CD4-positive, alpha-beta T cell treated with Interleukin-17A for 4 hours (primary cell): ENCODE measurements at places on chromosomes 2 and 18.

GRCh38 chr2:224875841-224876240 lies 159.7 kb upstream of the CCDC195 start:
- DNase-seq: no peak

DNA sequence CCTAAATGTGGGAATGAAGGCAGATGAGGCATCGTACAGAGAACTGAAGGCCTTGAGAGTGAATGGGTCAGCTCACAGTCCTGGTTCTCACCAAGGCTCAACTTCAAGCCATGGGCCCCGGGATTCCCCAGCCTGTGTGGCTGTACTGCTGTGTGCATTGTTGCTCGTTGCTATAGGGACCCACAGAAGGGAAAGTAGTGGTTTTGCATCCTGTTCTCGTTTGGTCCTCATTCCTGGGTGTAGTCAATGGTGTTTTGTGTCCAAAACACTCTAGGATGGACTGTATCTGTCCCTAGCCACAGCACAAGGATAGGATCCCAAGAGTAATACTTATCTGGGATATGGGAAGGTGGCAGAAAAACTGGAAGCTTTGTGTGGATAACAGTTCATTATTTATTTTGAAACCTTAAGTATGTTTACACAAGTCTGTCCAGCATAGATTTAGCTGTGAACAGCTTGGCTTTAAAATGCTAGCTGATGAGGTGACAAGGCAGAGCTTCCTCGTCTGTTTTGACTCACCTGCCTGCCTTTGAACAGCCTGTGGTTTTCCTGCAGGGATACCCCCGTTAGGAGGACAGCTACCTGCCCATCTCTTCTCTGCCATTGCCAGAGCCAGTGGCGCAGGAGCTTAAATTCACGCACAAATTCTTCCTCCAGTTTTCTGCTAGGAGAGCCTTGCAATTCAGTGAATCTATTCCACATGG lies 85.0 kb downstream of the WDSUB1 start:
- no peak for DNase-seq

GRCh38 chr2:208384637-208385036 lies 22.0 kb upstream of the PTH2R start:
- DNase-seq: no peak

- peak; percentile 66 for DNase-seq
These were observed 69.9 kb downstream of the ODC1 start for GRCh38 chr2:10378189-10378588.

DNA sequence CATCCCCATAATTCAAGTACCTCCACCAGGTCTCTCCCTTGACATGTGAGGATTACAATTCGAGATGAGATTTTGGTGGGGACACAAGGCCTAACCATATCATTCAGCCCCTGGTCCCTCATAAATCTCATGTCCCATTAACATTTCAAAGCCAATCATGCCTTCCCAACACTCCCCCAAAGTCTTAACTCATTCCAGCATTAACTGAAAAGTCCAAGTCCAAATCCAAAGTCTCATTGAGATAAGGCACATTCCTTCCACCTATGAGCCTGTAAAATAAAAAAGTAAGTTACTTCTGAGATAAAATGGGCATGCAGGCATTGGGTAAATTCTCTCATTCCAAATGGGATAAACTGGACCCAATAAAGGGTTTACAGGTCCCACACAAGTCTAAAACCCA lies 849.7 kb downstream of the BCL11A start:
- DNase-seq: no peak

- no peak for DNase-seq
These were observed 137.2 kb downstream of the BCL2 start for GRCh38 chr18:63182310-63182772.

- no peak for DNase-seq
These were observed 63.5 kb downstream of the MCFD2 start for GRCh38 chr2:46852124-46852523.

DNA sequence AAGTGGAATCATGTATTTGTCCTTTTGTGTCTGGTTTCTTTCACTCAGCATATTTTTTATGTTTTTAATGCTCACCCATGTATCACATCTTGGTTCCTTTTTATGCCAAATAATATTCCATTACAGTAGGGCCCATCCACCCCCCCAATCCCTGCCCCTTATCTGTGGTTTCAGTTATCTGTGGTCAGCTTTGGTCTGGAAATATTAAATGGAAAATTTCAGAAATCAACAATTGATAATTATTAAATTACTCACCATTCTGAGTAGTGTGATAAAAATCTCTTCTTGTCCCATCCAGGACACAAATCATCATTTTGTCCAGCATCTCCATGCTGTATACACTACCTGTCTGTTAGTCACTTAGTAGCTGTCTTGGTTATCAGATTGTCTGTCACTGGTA lies 66.7 kb downstream of the BIRC6 start:
- DNase-seq: no peak

DNA sequence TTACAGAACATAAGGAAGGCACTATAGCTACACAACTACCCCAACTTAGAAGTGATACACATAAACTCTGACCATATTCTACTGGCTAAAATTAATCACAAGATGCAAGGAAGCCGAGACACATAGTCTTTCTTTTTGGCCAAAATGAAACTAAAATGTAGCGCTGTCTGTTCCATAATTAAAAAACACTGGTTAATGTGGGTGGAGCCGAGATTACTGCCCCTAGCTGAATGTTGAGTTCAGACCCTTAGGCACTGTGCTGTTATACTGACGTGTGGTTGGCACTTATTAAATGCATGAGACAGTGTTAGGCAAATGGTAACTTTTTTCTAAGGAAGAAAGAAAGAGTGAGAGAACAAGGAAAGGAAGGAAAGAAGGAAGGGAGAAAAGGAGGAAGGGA lies 254.6 kb upstream of the RND3 start:
- DNase-seq: no peak

GRCh38 chr2:219907011-219907365 lies 279.6 kb downstream of the SLC4A3 start:
- DNase-seq: no peak

DNA sequence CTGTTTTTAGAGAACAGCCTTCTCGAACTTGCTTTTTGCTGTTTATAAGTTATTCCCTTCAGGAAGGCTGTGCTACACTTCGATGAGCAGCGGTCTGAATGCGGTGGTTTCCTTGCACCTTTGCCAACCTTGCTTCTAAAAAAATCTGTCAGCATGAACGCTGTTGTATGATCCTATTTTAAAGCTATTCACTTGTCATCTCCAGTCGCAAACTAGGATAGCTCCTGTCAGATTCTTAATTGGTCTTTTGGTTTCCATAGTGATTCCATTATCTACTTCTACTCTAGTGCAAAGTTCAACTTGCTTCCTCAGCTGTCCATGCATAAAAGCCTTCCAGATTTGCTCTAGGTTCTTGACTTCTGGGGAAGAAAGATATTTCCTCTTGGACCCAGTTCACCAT lies 76.3 kb upstream of the GALNT3 start:
- DNase-seq: no peak

GRCh38 chr18:5097116-5097703 lies 99.8 kb downstream of the AKAIN1 start:
- DNase-seq: no peak

GRCh38 chr2:216344950-216345300 lies 27.4 kb downstream of the MARCHF4 start:
- DNase-seq: no peak

DNA sequence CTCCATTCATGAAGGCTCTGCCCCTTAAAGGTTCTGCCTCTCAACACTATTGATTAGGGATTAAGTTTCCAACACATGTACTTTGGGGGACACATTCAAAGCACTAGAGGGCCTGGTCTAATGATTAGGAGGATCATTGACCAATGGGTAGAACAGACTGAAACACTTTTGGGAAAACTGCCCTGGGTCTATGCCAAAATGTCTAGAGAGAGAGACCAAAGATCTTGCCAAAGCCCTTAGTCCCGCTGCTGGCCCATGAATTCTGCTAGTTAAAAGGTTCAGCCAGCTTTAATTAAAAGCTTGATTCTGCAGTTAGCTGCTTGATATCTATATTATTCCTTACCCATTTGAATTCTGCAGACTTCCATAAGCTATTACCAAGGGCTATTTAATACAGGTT lies 613.2 kb downstream of the SLC4A3 start:
- no peak for DNase-seq

DNA sequence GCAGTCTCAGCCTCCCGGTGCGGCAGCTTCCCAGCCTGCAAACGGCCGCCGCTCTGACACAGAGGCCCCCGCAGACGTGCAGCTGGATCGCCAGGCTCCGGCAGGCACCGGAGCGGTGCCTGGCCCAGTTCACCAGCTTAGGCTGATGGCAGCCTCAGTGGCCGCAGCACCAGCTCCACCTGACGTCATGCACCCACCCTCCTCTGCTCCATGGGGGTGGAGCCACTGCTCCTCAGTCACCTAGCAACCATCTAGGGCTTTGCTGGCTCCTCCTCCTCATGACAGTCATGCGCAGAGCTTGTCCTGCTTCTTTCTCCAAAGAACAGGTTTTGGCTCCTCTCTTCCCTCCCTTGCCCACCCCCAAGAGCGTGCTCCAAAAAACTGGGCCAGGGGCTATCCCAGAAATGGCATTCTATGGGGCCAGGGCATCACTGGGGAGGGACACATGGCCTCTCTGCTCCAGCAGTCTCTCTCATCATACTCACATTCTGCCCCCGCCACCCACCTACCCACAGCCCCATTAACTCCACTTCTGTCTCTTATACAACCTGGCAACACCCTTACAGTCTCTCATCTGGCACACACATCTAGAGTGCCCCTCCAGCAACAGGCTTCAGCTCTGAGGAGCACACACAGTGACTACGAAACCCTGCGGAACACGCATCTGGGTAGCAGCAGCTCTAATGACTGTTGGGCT lies 5.5 kb downstream of the DCTN1 start:
- no peak for DNase-seq

- DNase-seq: no peak
These were observed 94.9 kb downstream of the NFATC1 start for GRCh38 chr18:79490626-79491041.

- DNase-seq: no peak
These were observed 9.9 kb upstream of the NPC1 start for GRCh38 chr18:23596183-23596582.

GRCh38 chr2:59021786-59022185 lies 780.7 kb upstream of the FANCL start:
- no peak for DNase-seq

- DNase-seq: no peak
These were observed 29.1 kb downstream of the FAM178B start for GRCh38 chr2:96957244-96957643.

GRCh38 chr2:215888680-215889079 lies 124.7 kb downstream of the MREG start:
- no peak for DNase-seq

GRCh38 chr2:233358947-233359346 lies 4.7 kb downstream of the DGKD start:
- DNase-seq: no peak

DNA sequence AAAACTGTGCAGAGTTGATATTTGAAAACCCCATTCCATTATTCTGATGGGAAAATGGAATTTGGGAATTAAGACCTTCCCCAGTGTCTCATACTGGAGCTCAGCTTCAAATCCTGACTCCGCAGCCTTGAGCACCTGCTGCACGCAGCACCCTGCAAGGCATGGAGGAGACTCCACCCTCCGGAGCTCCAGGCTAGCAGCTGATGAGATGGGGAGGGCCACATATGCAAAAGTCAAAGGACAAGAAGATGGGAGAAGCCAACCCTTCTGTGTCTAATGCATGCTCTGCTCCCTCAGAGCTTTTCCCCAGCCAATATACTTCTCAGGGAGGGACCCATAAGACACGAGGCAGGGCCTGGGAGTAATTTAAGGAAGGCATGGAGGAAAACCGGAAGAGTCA lies 34.7 kb upstream of the TRIB2 start:
- DNase-seq: no peak

- DNase-seq: no peak
These were observed 13.2 kb downstream of the BIN1 start for GRCh38 chr2:127093648-127094210.

GRCh38 chr2:44335806-44336538 lies 25.3 kb downstream of the PREPL start:
- no peak for DNase-seq

DNA sequence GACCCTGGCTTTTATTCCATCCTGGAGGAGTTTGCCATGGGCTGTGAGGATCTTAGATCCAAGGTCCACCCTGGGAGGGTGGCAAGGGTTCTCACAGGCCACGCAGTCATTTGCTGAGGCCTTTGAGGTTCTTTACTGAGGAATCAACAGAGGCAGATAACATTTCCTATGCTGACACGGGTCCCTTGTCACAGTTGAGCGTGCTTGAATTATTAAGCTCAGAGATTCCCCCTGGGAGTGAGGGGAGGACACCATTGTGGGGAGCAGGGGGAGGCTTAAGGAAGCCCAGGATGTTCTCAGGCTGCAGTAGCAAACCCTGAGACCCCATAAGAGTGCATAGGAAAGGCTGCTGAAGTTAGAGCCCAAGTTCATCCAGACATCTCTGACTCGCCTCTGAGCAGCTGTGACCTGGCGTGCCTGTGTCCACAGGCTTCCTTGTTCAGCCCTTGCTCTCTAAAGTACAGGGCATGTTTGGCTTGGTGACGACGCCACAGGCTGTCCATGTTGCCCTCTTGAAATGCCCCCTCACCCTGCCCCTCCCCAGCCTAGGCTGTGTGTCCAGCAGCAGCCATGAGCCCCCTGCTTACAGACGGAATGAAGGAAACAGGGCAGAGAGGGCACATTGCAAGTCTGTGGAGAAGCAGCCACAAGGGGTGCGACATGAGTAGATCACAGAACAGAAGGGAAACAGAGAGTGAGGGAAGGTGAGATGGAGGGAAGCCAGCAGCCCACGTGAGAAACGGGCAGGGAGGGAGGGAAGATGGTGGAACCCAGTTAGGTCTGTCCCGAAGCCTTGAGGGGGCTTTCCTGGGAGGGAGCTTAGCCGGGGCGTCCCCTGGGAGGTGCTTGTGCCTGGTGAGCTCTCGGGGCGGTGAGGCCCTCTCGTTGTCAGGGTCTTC lies 34.0 kb downstream of the NAPG start:
- no peak for DNase-seq

DNA sequence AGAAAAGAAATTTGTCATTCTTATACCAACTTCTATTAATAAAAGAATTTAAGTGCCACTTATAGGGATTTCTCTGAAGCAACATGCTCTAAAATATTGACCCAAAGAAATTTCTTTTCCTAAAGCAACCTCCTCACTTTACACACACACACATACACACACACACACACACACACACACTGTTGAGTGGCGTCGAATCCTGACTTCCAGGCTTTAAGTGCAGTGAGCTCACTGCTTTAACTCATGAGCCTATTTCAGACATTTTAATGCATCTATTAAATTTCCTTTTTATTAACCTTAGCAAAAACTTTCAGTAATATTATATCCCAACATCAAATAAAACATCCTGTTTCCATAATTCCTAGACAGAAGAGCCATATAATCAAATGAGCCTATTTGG lies 229.1 kb upstream of the ACVR2A start:
- DNase-seq: no peak
